ENCODE measurements at places on chromosomes 5 and 9.

DNA sequence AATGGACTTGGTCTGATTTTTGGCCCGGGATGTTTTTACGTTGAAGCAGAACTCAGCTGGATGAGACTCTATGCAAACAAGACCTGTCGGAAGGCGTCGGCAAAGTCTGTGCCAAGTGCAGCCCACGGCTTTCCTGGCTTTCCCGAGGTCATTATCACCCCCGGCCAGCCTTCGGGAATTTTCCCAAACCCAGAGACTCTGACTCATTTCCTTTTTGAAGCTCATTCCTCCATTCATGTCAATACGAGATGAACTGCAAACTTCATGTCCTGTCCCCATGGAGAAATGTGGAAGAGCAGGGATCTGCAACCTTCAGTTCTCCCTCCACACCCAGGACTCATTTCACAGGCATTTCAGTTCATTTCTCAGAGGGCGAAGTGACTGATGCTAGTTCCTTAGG lies 95.3 kb downstream of the IRX2 start:
- no peak for DNase-seq

DNA sequence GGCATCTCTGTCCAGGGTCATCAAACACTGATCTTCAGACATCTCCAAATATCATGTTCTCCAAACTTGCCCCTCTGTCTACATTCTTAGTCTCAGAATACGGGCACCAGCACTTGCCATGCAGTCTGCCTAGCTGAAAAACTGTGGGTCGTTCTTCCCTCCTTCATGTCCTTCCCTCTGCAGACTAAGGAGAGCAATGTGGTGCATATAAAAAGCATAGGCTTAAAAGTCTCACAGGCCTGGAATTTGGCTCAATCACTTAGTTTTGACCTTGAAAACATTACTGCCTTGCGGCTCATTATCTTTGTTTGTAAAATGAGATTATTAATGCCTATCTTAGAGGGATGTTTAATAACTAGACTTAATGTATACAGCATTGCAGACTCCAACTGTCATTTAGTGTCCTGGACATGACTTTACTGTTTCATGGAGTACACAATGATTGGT lies 362.8 kb downstream of the NPR3 start:
- no peak for DNase-seq

- no peak for DNase-seq
Measured at GRCh38 chr9:13189362-13189761, 90.1 kb downstream of the MPDZ start.

- DNase-seq: peak; percentile 80
Measured at GRCh38 chr5:74651710-74652109, 11.2 kb upstream of the ENC1 start.

DNA sequence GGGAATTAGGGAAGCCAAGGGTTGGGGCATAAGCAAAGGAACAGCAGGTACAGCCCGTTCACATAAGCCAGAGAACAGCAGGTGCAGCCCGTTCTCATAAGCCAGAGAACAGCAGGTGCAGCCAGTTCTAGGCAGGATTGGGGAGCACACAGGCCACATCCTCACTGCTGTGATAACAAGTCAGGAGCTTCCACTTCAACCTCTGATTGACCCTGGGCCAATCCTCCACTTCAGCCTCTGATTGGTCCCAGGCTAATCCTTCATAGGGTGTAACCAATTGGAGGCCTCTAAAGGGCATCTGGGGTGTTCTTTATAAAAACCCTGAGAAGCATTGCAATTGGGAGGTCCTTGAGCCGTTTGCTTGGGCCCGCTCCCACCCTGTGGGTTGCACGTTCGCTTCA lies 27.5 kb downstream of the CEL start:
- no peak for DNase-seq

- DNase-seq: no peak
Measured at GRCh38 chr5:56816546-56817081, 1.3 kb downstream of the MAP3K1 start.

DNA sequence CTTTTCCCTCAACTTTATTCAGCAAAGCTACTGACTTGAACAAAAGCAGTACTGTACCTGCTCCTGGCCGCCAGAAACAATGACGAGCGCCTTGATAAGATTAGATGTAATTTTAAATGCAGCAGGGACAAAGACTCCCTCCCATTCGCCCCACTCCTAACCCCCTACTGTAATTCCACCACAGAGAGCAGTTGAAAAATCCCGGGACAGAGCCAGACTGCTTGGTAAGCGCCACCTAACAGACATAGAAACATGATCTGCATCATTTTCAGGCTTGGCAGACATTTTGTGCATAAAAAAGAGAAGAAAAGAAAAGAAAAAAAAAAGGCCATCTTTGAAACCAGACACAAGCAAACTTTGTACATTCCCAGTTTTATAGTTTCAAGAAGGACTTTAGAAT lies 81.9 kb downstream of the ISL1 start:
- DNase-seq: no peak

- no peak for DNase-seq
Measured at GRCh38 chr5:13898569-13898968, 45.9 kb downstream of the DNAH5 start.

GRCh38 chr5:66814146-66814991 lies 218.2 kb downstream of the MAST4 start:
- peak; percentile 48 for DNase-seq

DNA sequence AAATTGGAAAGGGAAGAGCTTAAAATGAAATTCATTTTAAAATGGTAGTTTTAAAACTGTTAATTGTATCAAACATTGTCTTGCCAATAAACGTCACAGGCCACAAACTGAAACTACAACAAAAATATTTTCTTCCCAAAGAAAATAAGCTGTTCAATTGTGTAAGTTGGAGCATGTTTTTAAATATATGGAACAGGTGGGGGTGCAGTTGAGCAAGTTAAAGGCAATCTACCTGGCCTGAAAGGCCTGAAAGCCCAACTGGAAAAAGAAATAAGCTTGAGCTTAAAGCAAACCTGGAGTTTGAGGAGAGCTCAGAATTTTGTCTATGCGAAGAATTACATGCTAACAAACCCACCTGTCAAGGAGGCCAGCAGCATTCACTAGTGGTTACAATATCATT lies 439.5 kb downstream of the ACTL7B start:
- no peak for DNase-seq
